ENCODE measurements at places on chromosomes 4 and X.

DNA sequence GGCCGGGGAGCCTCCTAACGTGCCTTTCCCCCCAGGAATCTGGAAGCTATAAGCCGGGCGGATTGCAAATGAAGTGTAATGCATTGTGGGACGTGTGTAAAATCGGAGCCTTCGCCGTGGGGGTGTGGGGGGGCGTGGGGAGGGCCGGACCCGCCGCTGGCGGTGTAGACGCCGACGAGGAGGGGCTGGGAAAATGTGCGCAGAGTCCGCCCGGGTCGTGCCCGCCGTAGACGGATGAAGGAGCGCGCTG lies 1.3 kb downstream of the STOX2 start:
- H3K36me3 ChIP-seq, result no peaks in the 10 kb centered on the region
- H3K27me3 ChIP-seq, result peaks cover 66% of the 10 kb centered on the region
- DNase-seq, result no peak

DNA sequence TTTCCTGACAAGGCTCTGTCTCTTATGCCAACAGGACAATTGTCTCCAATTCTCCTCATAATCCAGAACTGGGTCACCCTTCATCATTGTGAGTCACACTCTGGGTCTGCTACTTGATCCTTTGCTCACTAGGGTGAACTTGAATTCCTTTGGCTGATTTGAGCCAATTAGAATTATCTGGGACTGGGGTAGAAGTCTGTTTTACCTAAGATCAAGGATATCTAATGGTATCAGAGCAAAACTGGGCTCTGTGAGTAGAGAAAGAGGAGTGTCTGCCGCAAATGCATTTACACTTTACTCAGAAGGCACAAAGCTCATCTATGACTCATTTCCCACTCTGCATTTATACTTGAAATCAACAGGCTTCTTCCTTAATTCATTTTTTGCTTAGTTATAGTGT lies 72.6 kb downstream of the PITX2 start:
- H3K4me3 ChIP-seq, result no peak overlapping the region
- DNase-seq, result no peak
- no peaks in the 10 kb centered on the region for H3K4me1 ChIP-seq
- H3K36me3 ChIP-seq, result no peaks in the 10 kb centered on the region
- no peak overlapping the region for H3K27ac ChIP-seq

DNA sequence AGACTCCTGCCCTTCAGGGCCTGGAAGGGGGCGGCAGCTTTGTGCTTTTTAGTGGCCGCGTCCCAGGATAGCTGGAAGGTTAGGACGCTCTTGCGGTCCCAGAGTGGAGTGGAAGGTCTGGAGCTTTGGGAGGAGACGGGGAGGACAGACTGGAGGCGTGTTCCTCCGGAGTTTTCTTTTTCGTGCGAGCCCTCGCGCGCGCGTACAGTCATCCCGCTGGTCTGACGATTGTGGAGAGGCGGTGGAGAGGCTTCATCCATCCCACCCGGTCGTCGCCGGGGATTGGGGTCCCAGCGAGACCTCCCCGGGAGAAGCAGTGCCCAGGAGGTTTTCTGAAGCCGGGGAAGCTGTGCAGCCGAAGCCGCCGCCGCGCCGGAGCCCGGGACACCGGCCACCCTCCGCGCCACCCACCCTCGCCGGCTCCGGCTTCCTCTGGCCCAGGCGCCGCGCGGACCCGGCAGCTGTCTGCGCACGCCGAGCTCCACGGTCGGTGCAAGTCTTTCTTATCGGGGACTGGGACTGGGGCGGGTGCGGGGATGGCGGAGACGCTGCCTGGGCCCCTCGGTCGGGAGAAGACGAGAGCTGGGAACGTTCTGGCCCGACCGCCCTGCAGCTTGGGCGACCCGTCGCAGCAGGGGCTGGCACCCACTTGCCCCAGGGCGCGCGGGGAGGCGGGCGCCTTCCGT lies at the start of gene EDNRA:
TSS of gene EDNRA (plus strand) at position 207 of the 686 bp plus-strand sequence. CDS start 4,585 bp downstream, outside the sequence.
- no peak for DNase-seq
- H3K4me3 ChIP-seq, result no peak within 1 kb of the TSS
- H3K27ac ChIP-seq, result no peak within 1 kb of the TSS
- H3K36me3 ChIP-seq, result no peaks in the 10 kb centered on the region
- peaks cover 28% of the 10 kb centered on the region for H3K27me3 ChIP-seq
- H3K4me1 ChIP-seq, result no peaks in the 10 kb centered on the region

DNA sequence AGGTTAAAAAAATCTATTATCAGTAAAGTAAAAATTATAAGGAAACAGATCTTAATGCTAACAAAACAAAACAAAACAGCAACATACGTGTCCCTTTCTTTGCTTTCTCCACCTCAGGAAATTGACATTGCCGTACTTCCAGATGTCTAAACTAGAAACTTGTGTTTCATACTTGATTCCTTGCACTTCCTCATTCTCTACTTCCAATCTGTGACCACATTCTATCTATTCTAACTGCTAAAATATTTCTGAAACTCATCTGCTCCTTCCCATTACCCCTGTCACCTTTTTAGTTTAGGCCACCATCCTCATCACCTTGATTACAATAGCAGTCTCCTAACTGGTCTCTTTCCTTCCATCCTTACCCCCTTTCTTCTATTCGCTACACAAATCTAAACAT lies 22.5 kb upstream of the RPA4 start:
- no peak for DNase-seq
- H3K4me1 ChIP-seq, result no peaks in the 10 kb centered on the region
- H3K27me3 ChIP-seq, result no peaks in the 10 kb centered on the region
- H3K4me3 ChIP-seq, result no peak overlapping the region

GRCh38 chr4:8039853-8040252 lies 100.2 kb upstream of the AFAP1 start:
- H3K4me1 ChIP-seq, result peaks cover 5% of the 10 kb centered on the region
- no peak overlapping the region for H3K27ac ChIP-seq
- DNase-seq, result no peak
- H3K36me3 ChIP-seq, result no peaks in the 10 kb centered on the region
- H3K27me3 ChIP-seq, result peaks cover 28% of the 10 kb centered on the region

GRCh38 chrX:133410550-133410949 lies 4.7 kb downstream of the GPC4 start:
- no peak overlapping the region for H3K4me3 ChIP-seq
- H3K27ac ChIP-seq, result no peak overlapping the region
- DNase-seq, result no peak
- peaks cover 27% of the 10 kb centered on the region for H3K27me3 ChIP-seq
- H3K36me3 ChIP-seq, result no peaks in the 10 kb centered on the region
- peaks cover 3% of the 10 kb centered on the region for H3K4me1 ChIP-seq

- H3K27ac ChIP-seq, result no peak overlapping the region
- H3K4me1 ChIP-seq, result no peaks in the 10 kb centered on the region
- H3K36me3 ChIP-seq, result no peaks in the 10 kb centered on the region
- H3K4me3 ChIP-seq, result no peak overlapping the region
Measured at GRCh38 chrX:127884921-127885320, 167.3 kb downstream of the ACTRT1 start.

- no peak overlapping the region for H3K4me3 ChIP-seq
- H3K27me3 ChIP-seq, result no peaks in the 10 kb centered on the region
Measured at GRCh38 chrX:111892375-111892774, 16.4 kb downstream of the TRPC5OS start.

GRCh38 chr4:128600996-128601871 lies 208.3 kb upstream of the JADE1 start:
- no peak for DNase-seq
- no peaks in the 10 kb centered on the region for H3K36me3 ChIP-seq
- H3K4me1 ChIP-seq, result no peaks in the 10 kb centered on the region

- H3K27me3 ChIP-seq, result no peaks in the 10 kb centered on the region
- H3K27ac ChIP-seq, result no peak overlapping the region
- H3K4me3 ChIP-seq, result peak overlapping the region; percentile 8
Measured at GRCh38 chr4:2809610-2810180, 16.8 kb downstream of the SH3BP2 start.

DNA sequence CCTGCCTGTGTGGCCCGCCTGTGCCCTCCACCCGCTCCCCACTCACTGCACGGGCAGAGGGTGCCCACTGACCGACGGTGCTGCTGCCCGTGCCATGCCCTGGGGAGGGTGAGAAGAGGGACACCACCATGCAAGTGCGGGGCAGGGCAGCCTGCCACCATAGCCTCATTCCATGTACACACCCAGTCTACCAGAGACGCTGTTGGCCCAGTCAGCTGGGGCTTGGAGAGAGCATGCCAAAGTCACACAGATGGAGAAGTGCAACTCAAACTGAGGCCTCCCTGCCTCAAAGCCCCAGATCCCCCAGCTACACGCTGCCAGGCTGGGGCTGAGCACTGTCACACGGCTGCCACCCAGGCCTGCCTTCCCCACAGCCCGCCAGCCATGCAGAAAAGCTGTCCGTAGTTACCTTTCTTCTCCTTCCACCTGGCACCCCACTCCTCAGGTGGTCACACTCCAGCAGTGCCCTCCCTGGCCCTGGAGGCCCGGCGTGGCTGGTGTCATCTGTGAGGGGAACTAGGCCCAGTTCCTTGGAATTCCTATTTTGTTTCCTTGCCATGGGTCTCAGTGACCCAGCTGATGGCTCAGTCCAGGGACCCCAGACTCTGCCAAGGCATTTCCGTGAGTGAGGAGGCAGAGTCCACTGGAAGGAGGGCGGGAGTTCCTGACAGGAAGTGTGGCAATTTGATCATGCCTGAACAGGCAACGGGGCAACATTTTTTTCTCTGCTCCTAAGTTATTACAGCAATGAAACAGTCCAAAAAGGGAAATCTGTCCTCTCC lies at the start of gene SLC2A9:
TSS of gene SLC2A9 (minus strand) at position 627 of the 782 bp plus-strand sequence. CDS start at position 559, 68 bp downstream.
- no peaks in the 10 kb centered on the region for H3K27me3 ChIP-seq
- DNase-seq, result no peak
- H3K4me3 ChIP-seq, result no peak within 1 kb of the TSS

DNA sequence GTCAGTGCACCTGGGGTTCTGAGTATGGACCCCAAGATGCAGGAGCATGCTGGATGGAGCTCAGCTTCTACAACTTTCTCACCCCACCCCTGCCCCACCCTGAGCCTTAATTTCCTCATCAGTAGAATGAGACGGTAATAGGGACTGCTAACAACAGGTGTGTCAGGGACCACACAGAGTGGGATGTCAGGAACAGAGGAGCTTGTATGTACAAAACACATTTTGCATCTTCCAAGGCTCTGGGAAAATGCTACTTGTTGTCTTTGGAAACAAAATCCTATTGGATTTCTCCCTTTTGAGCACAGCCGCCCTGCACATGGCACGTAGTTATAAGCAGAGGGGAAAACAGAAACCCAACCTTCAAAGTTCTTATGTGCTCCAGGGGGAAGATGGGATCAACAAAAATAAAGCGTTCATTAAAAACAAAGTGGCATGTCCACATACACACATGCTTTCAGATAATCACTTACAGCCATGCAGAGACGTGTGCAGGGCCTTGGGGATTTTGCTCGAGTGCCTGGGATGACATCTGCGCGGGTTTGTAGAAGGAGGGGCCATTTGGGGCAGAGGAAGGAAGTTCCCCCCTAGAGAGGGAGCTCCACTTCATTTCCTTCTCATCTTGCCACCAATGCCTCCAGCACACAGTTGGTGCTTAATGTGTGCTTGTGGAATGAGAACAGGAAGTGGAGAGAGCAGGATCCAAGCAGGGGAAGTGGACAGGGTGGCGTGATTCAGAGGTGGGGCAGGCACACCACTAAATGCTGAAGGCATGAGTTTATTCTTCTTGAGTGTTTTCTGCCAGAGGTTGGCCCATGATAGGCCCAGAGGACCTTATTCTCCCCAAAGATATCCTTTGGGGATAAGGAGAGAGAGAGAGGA lies 138.9 kb downstream of the SMIM20 start:
- H3K4me1 ChIP-seq, result peaks cover 16% of the 10 kb centered on the region
- no peaks in the 10 kb centered on the region for H3K36me3 ChIP-seq
- H3K4me3 ChIP-seq, result no peak overlapping the region
- no peaks in the 10 kb centered on the region for H3K27me3 ChIP-seq
- peak overlapping the region; percentile 8 for H3K27ac ChIP-seq

All from activated T-helper 2 cell treated with anti-CD3 and anti-CD28 coated beads, Interferon-gamma antibody, Interleukin-2, Interleukin-4, amounts not matched to agents 10 μg/mL and 5 μg/mL and 100 μg/mL, durations not matched to agents 14 hours and 24 hours and 36 hours (primary cell).